Karpas-422 (cell line): ENCODE measurements at places on chromosomes 3 and 15. TPM values are rescaled to one million over a fixed set of nuclear protein-coding genes. Genes with fewer than 3 reads are reported as not detected.

RFX7 gene
- 20.7 and 57.3 TPM in 2 replicates for total RNA-seq

GOLGA8G gene
- total RNA-seq, result not detected in 2 replicates

DNA sequence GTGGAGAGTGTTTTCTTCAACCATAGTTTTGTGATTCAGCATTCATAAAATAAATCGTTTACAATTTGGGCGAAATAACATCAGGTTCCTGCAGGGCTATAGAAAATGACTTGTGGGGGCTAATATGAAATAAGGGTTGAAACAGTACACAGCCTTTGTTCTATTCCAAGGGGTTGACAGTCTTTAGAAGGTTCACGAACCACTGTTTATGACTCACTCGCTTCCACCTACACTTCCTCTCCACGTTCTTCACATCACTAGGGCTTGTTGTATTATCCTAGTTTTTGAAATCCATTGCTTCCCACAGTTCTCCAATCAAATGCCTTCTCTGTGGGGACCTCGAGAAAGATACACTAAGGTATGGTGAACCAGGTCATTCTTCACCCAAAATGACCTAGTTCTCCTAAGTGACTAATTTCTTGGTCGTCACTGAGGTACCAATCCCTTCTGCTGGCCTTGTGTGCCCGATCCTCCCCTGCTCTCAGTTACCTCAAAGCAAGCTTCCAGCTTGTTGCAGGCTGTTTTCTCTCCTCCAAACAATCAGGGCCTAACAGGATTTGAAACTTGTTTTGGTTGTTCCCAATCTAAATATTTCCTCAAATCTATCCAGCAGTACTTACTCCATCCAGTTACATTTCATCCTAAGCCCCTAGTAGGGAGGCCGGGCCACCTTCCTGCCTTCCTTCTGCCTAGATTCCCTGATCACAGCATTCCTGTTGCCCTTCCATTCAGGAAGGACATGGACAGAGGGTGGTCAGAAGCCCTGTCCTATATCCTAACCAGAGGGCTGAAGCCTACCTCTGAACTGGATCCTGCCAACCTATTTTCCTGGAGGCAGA is 23.1 kb upstream of the TBL1XR1 start:
- DNase-seq, result no peak

HGD gene
- not detected in 2 replicates for total RNA-seq

- DNase-seq, result no peak
Observed at GRCh38 chr3:53193466-53194209, 32.6 kb downstream of the PRKCD start.

RAB27A gene
- total RNA-seq, result 1.3 and 4.7 TPM in 2 replicates

GPR149 gene
- not detected in 2 replicates for total RNA-seq

DNA sequence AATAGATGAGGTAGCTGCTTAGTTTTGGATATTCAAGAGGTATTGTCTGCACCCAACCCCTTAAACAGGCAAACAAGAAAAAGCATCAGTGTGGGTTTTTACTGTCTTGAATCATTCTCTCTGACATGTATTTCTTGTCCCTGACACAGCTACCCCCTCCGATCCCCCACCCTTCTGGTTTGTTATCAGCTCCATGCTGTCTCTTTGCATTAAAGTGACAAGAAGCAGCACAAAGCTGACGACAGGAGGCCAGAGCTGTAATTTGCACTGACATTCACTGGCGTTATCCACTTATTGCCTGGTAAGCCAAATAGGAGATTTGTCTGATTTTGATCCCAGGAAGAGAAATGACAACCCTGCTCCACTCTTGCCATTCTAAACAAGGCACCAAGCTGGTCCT is 83.3 kb upstream of the SNRK start:
- DNase-seq, result no peak

EDC3 gene
- total RNA-seq, result 14.7 and 19.9 TPM in 2 replicates

SAMMSON gene
- total RNA-seq, result 0.18 TPM in 1 of 2 replicates, not detected in the other

DNA sequence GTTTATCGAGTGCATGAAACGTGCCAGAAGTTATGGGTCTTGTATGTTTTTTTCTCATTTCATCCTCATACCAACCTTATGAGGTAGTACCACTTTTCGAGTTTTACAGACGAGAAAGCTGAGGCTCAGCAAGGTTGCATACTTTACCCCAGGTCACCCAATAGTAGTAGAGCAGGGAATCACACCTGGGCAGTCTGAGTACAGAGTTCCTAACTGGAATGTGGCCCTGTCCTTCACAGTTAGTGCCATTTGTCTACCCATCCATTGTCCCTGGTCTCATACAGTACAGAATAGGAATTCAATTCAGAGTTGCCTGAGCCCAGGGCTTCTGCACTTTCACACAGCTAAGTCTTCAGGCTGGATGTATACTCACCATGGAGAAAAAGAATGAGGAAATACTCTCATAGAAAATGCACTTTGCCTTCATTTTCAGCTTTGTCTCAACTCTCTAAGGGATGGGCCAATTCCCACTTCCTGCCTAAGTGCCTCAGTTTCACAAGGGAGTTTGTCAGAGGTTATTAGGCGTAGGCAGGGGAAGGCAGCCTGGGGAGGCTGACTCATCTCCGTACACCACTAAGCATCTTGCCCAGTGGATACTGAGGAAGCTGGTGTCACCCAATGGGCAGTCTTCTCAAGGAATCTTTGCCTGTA is 93.2 kb downstream of the TMEM212 start:
- no peak for DNase-seq

DNA sequence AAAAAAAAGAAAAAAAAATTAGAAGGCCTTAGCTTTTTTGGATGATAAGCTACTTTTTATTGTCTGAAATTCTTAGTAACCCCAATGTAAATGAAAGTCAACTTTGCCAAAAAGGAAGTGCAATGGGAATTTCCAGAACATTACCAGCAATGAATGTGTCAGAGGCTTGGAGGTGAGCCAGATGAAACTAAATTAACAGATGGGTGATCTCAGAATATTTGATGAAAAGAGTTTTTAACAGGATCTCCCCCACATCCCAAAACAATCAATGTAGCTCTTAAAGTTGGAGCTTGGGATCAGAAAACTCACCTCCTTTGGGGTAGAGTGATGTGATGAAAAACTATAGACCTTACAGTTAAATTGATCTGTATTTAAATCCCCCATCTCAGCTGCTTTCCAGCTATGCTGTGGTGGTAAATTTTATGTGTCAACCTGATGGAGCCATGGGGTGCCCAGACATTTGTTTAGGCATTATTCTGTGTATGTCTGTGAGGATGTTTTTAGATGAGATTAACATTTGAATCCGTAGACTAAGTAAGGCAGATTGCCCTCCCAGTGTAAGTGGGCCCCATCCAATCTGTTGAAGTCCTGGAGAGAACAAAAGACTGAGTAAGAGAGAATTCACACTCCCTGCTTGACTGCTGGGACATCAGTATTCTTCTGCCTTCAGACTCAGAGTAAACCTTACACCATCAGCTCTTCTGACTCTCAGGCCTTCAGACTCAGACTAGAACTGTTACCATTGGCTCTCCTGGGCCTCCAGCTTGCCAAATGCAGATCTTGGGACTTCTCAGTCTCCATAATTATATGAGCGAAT is 84.3 kb upstream of the TNFSF10 start:
- DNase-seq, result no peak

- no peak for DNase-seq
Observed at GRCh38 chr3:32455609-32456428, 46.8 kb downstream of the CMTM6 start.

DNA sequence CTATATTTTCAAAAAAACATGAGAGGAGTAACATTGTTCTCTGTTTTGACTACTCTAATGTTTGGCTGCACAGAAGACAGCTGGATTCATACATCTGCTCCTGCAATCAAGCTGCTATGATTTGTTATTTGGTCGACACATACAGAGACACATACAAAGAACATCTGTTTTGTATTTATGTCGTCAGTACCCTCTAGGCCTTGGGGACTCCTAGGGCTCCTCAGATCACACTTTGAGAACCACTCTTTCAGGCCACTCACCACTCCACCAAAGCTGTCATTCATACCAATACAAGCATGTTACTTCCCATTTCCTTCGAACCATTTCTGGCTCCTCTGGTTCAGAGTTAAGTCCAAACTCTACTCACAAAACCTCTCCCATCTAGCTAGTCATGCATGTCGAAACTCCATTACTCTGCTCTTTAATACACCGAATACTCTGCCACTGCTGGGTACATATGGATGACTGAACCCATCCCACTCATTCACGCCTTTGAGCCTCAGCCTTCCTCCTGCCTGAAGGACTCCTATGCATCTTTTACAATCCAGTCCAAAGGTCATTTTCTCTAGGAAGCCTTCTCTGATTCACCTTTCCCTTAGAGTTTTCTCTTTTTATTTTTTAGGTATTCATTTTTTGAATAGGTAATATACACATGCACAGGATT is 102.9 kb upstream of the ARHGEF3 start:
- no peak for DNase-seq

GRCh38 chr3:50567386-50568167 is at the start of gene C3orf18:
C3orf18 (minus strand) TSS chr3:50567747; CDS start chr3:50565699, 2,048 bp downstream.
- peak; percentile 97 for DNase-seq

GRCh38 chr15:35753486-35753885 is 207.5 kb upstream of the DPH6 start:
- DNase-seq, result no peak

- no peak for DNase-seq
Observed at GRCh38 chr3:123042413-123042812, 14.8 kb upstream of the SEMA5B start.

DNA sequence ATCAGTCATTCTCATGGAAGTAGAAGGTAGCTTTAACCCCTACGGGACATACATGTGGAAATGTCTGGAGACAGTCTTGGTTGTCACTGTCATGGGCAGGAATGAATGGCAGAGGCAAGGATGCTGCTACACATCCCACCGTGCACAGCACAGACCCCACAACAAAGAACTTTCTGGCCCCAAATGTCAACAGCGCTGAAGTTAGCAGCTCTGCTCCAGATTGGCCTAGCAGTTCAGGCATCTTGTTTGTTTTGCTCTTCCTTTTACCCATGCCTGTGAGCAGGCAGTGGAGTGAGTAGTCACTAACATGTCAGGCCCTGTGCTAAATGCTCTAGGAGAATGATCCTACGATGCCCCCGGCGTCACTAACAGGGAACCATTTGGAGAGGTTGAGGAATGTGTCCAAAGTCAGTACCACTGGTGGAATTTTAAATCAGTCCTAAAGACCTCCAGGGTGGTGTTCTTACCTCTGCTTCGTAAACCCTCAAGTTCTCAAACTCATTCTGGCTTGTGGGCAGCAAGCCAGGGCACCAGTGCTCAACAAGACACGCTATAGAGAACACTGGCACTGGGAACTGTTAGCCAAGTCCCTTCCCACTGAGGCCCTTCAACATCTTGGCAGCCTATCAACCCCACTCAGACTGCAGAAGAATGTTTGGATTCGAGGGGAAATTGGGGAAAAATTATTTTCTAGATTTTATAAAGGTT is 142.2 kb downstream of the FOXP1 start:
- peak; percentile 72 for DNase-seq

TNNC1 gene
- total RNA-seq, result 0.65 TPM in 1 of 2 replicates, not detected in the other

- no peak for DNase-seq
Observed at GRCh38 chr3:28173836-28174235, 67.6 kb upstream of the CMC1 start.

DNA sequence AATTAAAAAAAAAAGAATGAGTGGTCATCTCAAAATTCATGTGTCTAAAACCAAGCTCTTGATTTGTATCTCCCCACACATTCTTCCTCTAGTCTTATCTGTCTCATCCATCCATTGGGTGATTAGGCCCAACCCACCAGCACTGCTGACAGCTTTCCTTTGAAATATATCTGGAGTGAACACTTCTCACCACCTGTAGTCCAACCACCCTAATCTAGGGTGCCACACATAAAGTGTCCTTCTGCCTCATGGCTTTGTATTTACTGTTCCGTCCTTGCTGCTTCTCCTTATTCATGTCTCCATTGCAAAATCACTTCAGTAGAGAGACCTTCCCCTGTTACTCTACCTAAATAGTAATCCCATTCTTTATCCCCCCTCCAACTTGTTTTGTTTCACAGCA is 82.4 kb upstream of the PTX3 start:
- no peak for DNase-seq

DNA sequence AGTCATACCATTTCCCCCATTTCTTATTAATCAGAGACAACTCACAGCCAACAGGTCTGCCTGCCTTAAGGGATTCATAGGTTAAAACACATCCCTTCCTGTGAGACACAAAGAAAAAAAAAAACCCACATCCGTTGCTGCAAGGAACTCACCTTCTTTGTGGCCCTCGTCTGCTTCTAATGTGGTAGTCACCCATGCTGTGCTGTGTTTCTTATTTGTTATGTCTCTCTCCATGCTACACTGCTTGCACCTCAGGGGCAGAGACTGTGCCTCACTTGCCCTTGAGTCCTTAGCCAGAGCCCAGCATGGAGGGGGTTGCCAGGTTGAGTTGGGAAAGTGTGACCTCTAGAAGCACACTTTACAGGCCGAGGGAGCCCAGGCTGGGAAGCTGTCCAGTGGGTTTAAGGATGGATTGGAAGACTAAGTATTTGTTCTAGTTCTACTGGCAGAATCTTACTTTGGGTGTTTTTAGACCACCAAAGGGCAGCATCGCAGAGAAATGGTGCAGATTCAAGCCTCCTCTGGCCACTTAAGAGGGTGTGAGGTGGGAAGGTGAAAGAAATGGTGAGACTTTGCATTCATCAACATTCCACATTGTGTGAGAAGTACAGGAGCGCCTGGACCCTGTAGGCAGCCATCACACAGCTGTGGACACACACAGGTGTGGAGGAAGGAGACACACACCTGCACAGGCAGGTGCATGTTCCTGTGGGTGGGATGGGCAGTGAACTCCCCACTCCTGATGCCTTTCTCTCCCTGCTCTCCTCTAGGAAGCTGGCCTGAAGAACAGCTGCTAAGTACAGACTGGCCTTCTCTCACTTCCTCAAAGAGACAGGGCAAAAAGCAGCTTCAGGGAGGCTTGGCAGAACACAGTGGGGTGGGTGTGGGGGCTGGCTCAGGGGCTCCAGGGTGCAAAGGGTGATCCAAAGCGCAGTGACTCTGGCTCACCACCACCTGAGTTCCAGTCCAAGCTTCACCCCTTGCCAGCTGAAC is 48.8 kb downstream of the GLB1 start:
- no peak for DNase-seq

DNA sequence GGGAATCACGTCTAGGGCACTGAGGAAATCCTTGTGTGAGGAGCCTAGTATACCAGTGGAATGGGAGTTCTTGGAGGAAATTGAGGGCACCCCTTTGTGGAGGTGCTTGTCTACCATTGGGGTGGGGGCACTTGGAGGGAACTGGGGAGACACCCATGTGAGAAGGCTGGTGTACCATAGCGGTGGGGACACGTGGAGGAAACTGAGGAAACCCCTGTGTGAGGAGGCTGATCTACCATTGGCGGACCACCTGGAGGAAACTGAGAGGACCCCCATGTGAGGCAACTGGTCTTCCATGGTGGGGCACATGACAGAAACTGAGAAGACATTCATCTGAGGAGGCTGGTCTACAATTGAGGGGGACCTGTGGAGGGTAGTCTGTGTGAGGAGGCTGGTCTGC is 164.5 kb downstream of the FBLN2 start:
- no peak for DNase-seq

DNA sequence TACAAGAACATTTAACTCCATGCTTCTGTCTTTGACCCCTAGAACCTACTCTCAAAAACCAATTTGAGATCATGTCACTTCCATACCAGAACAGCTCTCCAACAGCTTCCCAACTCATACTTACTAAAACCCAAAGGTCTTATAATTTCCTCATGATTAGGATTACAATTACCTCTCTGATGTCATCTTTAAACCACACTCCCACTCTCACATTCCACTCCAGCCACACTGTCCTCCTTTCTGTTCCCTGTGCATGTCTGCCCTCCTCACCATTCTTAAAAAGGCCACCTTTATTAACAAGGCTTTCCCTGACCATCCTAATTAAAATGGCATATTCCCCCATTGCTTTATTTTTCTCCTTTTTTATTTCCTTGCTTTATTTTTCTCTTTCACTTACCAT is 18.9 kb downstream of the PHC3 start:
- DNase-seq, result no peak

MCCC1 gene
- total RNA-seq, result 60.4 and 61.7 TPM in 2 replicates
